ENCODE measurements at places on chromosomes 1 and 21.

DNA sequence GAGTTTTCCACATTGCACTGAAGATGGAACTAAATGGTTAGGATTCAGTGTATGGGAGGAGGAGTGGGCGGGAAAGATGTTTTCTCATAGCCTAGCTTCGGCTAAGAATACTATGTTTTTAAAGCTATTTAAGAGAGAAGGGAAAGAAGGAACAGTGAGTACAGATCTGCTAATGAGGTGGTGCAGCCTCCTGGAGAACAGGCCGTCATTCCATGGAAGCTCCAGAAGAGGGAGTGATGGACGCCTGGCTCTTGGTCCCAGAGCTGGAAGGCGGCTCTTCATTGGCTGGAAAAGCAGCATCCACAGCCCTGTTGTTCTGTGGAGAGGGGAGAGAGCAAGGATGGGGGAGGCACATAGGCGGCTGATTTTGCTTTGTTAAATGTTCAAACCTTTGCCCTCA lies 6.9 kb downstream of the CAMK1G start:
- no peak for DNase-seq

DNA sequence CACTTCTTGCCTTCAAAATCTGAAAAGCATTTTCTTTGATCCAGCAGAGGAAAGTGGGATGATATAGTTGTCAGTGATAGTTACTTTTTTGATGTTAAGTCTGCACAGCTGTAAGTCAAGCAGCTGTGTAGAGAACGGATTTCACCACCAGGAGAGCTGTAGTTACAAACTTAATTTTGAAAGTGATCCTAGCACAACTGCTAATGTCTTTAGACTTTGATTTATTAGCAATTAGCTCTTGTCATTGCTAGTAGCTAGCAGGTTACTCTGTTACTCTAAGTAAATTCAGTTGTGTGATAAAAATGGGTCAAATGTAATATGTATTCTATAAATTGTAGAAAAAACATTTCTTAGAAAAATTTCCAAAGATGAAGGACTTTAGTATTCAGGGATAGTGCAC lies 46.0 kb downstream of the ALG6 start:
- DNase-seq: no peak

DNA sequence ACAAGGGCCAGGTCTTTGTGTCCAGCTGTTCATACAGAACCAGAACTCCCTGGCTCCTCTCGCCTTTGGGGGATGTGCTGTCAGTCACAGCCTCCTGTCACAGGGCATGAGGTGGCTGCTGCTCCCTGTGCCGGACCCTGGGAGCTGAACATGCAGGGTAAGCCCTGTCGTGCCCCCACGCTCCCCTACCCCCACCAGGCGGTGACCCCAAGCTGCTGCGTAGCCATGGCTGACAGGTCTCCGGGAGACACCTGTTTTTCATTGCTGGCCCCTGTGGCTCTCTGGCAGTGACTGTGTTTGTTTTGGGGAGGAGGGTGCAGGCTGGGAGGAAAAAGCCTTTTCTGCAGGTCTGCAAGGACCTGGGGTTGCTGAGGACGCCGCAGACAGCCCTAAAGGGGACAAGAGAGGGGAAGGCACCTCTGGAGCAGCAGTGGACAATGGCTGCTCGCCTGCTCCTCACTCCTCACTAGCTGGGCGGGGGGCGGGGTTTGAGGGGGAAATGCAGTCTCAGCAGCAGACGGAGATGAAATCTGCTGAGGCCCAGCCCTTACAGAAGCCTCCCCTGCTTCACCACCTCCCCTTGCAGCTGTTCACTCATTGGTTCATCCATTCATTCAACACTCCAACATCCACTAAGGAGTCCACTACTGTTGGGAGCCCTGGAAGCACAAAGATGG lies 81.4 kb downstream of the TRABD2B start:
- no peak for DNase-seq

DNA sequence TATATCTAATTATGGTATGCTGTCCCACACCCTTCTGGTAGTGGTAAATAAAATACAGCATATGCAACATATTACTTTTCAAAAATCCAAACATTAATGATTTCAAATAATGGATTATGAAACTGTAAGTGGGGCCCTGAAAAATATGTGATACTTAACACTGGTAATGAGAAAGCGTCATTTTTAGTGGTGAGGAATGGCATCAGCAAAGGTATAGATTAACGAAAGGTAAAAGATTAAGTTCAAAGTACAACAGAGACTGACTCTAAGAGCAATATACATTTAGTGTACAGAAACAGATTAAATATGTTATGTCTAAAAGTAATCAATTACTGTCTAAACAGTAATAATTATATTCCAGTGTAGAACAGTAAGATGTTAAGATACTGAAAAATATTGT lies 194.1 kb downstream of the COL24A1 start:
- DNase-seq: no peak

DNA sequence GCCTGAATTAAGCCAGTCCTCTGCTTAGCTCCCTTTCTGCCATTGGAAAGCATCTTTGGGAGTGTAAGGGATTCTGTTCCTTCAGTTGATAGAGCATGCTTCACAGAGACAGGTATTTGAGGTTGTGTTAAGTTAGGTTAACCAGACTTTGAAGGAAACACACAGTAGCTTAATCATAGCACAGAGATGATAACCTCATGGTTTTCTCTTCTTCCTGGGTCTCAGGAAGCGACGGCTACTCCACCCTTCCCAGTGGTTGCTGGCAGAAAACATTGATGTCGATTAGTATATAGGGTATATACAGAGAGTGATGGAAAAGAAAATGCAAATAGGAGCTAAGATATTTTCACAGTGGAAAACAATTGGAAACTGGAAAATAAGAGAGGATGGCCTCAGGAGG lies 42.0 kb downstream of the S1PR1 start:
- DNase-seq: no peak
